Left ventricle myocardium superior (tissue), 1 donor: ENCODE measurements at places on chromosomes 6 and 20. TPM values are rescaled to one million over a fixed set of nuclear protein-coding genes. Genes with fewer than 3 reads are reported as not detected.

Gene MYCT1
- total RNA-seq, result 15.3 TPM

Gene ELOVL4
- total RNA-seq, result 0.12 TPM

Gene EFCAB8
- total RNA-seq, result not detected

Gene FOXS1
- 1.3 TPM for total RNA-seq

Gene EMILIN3
- 4.3 TPM for total RNA-seq

Gene LRP11
- 21.5 TPM for total RNA-seq

Gene DDX43
- total RNA-seq, result 0.52 TPM

Gene MEI4
- 0.32 TPM for total RNA-seq

Gene RIPPLY2
- total RNA-seq, result not detected

Gene C2
- 5.8 TPM for total RNA-seq

Gene USP49
- total RNA-seq, result 1.3 TPM

Gene TFAP2C
- 0.20 TPM for total RNA-seq

Gene TRAPPC3L
- total RNA-seq, result 0.40 TPM

Gene KCNK5
- 0.50 TPM for total RNA-seq

Gene SCUBE3
- total RNA-seq, result 3.5 TPM

Gene PRDM13
- not detected for total RNA-seq

Gene TBX18
- 7.1 TPM for total RNA-seq

Gene COX4I2
- total RNA-seq, result 10.1 TPM

Gene MCM9
- 6.0 TPM for total RNA-seq

Gene C6orf58
- not detected for total RNA-seq

Gene BPIFA1
- not detected for total RNA-seq

Gene PAX1
- total RNA-seq, result not detected

Gene C6orf132
- 2.2 TPM for total RNA-seq

Gene PRKN
- 23.1 TPM for total RNA-seq

Gene CLIC5
- 272 TPM for total RNA-seq

Gene FAM209B
- not detected for total RNA-seq

Gene COL10A1
- not detected for total RNA-seq

Gene EDN1
- total RNA-seq, result 2.7 TPM
